ENCODE measurements at places on chromosomes 13 and 19. TPM values are rescaled to one million over a fixed set of nuclear protein-coding genes. Genes with fewer than 3 reads are reported as not detected.

SHANK1 gene
- 2.4 TPM for polyA plus RNA-seq

CKAP2 gene
- polyA plus RNA-seq = 14.3 TPM

SRRM5 gene
- 0.12 TPM for polyA plus RNA-seq

GRCh38 chr13:102280366-102280765 lies 121.5 kb downstream of the FGF14 start:
- no peak for DNase-seq

DNA sequence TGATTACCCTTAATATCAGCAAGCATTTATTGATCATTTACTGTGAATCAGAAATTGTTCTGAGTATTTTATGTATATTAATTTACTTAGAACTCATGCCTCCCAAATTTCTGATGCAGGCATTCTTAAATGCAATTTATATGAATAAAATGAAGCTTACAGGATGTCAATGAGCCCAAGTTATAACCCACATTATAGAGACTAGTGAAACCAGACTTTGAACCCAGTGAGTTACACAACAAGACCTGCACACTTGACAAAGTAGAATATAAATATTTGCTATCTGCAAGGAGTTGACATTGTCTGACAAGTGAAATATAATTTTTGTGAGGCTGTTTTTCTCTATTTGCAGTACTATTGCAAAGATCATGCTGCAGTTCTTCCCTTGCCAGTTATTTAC lies 656.0 kb downstream of the GPC5 start:
- no peak for DNase-seq

- no peak for DNase-seq
Measured at GRCh38 chr19:58560007-58560887, 1.8 kb upstream of the UBE2M start.

All from AG04450 (cell line).